Stomach (tissue), 19 donors: ENCODE measurements at places on chromosomes 12 and 14. TPM values are rescaled to one million over a fixed set of nuclear protein-coding genes. Genes with fewer than 3 reads are reported as not detected.

The PRB2 gene
- not detected for total RNA-seq

The NUP37 gene
- total RNA-seq = 76.4 TPM

The MYH6 gene
- total RNA-seq = not detected

The C14orf180 gene
- 3.8 TPM for total RNA-seq

The RNASE1 gene
- 237 TPM for total RNA-seq

The FAIM2 gene
- total RNA-seq = 2.2 TPM

The SERPINA3 gene
- 90.2 TPM for total RNA-seq

The ASB2 gene
- 39.1 TPM for total RNA-seq

The OLR1 gene
- total RNA-seq = not detected

The AMIGO2 gene
- 2.0 TPM for total RNA-seq

GRCh38 chr14:89276424-89276975 is 140.5 kb downstream of the FOXN3 start:
- DNase-seq = no peak

DNA sequence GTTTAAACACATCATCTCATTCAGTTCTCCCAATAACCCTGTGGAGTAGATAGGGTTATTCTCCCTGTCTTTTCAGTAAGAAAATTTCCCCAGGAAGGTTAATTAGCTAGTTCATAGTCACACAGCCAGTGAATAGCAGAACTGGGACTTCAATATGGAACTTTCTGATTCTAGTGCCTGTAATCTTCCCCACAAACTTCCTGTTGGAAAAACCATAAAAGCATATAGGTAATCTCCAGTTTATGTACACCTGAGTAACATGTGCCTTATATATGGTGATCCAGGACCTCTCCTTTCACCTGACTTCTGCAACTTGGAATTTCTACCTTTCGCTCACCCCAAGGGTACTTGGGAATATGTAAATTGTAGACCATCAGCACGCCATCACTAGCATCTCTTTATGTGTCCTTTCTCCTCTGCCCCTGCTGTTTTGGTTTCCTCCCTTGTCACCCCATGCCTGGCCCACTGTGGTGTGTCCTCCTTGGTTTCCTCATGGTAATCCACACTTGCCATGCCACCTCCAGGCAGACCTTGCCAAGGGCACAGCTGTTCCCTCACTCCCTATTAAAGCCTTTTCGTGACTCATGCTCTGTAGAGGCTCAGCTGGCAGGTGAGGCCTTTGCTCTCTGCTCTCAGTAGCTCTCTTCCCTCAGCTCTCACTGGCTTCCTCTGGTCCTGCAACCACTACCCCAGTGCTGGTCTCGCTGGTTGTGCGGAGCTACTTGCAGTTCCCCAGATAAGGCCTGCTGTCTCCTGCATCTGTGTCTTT is 16.7 kb downstream of the TBC1D30 start:
- no peak for DNase-seq

- no peak for DNase-seq
These were observed 624.9 kb upstream of the TBX3 start for GRCh38 chr12:115308918-115309317.

GRCh38 chr14:97178781-97179180 is 381.6 kb downstream of the VRK1 start:
- no peak for DNase-seq

GRCh38 chr12:43208627-43209026 is 343.4 kb downstream of the ADAMTS20 start:
- no peak for DNase-seq

GRCh38 chr12:128783129-128783574 is 40.6 kb downstream of the SLC15A4 start:
- DNase-seq = no peak

DNA sequence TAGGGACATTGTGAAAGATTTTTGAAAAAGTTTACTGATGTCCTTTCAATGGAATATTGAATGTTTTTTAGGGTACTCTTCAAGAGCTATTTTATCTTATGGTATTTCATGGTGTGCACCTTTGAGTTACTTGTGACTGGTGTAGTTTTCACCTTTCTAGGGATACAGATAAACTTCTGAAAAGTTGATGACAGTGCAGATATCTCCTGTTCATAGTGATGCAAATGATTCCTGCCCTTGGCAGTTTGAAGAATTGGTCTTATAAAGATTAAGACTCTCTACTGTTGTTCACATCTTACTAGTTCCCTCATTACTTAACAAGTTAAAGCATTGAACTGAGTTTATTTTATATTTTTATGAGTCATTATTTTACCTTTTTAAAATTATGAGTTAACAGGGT is 408.9 kb downstream of the TRHDE start:
- no peak for DNase-seq

- DNase-seq = no peak
These were observed 21.2 kb upstream of the MEG3 start for GRCh38 chr14:100804558-100805309.

DNA sequence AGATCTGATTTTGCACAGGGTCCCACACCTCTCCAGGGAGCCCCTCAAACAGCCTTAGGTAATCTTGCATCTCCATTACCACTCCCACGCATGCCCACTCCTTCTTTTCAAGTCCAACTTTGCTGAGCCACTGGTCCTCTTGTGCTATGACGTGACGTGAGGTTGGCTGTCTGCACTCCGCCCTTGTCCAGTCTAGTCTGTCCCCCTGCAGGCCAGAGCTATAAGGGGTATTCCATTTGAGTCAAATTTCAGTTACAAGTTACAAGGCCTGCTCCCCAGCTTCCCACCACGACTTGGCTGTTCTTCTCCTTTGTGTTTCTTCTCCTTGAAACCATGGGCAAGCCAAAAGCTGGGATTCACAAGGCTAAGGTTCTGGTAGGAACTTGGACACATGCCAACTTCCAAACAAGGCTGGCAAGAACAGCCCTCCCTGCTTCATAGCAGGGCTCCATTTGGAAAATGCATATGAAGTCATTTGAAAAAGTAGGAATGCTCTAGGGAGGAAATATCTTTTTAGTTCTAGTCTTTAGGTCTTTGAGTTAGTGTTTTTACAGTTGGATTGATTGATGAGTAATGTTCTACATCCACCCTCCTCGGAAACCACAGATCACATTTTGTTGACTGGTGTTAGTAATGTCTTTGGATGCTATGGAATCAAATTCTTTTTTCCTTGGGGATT is 49.1 kb downstream of the KCNA1 start:
- no peak for DNase-seq

DNA sequence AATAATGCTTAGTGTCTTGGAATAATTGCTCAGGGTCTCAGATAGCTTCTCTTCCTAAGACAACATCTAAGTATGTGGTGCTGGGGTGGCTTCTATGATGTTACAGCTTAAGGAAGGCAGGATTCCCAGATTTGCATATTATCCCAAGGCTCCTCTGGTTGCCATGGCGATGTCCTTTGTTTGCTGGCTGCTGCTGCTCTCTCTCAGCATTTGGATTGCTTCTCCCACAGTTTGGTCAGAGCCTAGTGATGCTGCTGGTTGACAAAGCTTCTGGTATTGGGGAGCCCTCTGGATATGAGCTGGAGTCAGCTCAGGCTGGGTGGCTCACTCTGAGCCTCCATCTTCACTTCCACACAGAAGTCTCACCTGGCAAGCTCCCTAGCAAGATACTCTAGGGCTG is 56.4 kb upstream of the FBXO33 start:
- DNase-seq = peak; percentile 65

GRCh38 chr12:124913474-124914391 is 717 bp downstream of the UBC start:
- peak; percentile 96 for DNase-seq

DNA sequence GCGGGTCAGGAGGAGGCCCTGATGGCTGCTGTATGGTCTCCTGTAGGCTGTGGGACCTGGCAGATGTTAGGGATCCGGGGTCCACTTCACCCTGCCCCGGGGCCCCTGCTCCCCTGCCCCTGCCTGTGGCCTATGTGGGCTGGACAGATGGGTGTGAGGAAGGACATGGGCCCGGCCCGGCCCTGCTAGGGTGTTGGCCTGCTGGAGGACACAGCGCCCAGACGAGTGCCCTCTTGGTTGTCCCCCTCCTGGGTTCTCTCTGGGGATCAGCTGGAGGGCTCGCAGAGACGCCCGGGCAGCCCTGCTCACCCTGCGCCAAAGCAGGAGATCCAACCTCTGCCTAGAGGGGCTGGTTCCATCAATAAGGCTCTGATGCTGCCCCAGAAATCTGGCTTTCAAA is 36.2 kb downstream of the BEGAIN start:
- no peak for DNase-seq

DNA sequence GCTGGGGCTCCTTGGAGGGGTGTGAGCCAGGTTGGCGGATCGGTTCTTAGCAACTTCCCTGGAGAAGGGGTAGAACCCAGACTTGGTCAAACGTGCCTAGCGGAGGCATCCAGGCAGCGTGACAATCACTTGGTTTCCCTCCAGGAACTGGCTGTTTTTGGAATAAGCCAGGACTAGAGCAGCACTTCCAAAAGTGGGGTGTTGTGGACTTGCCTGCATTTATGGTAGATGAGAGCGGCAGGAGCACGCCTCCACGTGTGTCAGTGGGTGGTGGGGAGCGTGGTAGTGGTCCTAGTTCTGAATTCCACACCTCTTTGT is 2.8 kb downstream of the PRMT8 start:
- DNase-seq = no peak

DNA sequence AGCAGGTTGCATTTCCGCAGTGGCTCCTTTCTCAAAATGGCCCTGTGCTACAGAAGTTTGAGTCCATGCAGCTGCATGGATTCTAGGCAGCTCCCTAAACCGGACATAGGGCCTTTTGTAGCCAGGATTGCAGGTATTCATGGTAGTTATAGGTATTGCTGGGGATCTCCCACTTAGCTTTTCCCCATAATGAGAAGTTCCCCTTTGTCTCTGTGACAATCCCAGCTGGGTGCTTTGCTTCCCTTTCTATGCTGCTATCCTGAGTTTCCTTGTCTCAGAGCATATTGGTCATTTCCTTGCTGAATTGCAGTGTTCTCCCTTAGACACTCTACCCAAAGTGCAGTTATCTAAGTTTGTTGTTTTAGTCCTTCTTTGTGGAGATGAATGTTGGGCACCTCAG is 120.9 kb upstream of the MIS18BP1 start:
- no peak for DNase-seq

- no peak for DNase-seq
These were observed 769.8 kb upstream of the MGAT4C start for GRCh38 chr12:87025976-87026375.

DNA sequence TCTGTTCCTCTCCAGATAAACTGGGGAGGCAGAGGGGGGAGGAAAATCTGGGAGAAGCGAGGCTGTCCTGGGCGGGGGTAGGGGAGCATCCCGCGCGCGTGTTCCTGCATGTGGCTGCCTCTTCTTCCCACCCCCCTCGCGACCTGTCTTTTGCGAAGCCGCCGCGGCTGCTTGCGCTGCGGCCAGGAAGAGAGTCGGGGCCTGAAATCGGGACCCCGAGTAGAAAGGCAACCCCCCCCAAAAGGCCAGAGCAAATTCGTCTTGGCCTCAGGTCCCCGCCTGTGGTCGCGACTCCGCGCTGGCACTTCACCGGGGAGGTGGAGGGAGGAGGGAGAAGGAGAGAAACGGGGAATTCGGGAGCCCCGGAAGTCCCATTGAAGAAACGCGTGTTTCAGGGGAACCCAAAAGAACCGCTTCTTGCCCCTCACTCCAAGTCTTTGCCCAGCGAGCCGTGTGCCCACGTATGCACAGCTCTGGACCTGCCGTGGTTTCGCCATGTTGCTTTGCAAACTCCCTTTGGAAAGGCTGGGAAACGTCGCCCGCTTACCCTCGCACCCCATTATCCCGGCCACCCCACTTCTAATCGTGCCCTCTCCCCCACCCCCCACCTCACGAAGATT is 944 bp downstream of the CCND2 start:
- DNase-seq = no peak

- DNase-seq = no peak
These were observed 6.8 kb downstream of the FAM216A start for GRCh38 chr12:110475426-110475825.

- no peak for DNase-seq
These were observed 10.2 kb downstream of the SCN8A start for GRCh38 chr12:51601241-51601640.

GRCh38 chr12:106594447-106594846 is 11.6 kb downstream of the RFX4 start:
- peak; percentile 5 for DNase-seq

DNA sequence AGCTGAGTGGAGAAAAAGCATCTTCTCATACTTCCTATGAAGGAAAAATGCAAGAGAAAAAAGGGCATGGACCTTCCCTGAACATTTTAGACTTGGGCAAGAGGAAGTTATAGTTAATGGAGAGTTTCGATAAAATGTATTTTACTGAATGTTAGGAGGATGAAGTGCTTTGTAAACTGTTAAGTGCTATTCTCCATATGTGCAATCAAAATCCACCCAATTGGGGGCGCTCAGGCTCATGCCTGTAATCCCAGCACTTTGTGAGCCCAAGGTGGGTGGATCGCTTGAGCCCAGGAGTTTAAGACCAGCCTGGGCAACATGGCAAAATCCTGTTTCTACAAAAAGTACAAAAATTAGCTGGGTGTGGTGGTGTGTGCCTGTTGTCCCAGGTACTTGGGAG is 1.9 kb upstream of the CNPY2 start:
- DNase-seq = no peak

DNA sequence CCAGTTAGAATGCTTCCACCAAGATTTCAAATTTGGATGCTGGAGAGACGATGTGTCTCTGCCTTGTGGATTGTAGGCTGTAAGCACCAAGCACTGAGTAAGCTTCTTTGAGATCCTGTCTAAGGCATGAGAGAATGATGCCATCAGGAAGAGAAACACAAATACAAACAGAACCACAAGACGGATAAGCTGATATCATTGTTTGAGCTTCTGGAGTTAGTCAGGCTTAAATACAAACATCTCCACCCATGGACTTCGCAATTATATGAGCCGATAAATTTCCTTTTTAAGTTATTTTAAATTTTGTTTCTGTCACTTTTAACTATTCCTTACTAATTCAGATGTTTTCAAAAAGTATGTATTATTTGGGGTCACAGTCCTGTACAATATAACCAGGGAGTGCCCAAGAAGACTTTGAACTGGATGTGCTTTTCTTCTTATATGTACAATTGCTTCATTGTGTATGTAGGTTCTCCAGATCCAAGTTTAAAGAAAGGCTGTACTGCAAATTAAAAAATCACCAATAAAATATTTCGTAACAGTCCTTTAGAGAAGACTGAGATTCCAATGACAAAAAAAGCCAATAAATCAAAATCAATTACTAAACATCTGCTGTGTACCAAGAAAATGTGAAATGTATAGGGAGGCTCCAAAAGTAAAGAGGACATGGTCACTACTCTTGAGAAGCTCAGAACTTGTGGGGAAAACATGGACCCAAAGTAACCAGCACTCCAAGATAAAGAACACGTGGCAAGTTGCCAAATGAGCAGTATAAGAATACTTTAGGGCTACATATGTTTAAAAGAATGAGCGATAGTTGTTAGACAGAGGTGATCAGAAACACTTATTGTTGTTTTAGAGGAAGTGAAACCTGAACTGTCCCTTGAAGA is 274.1 kb downstream of the ADAMTS20 start:
- no peak for DNase-seq

- peak; percentile 69 for DNase-seq
These were observed 48.1 kb downstream of the KDM2B start for GRCh38 chr12:121532503-121533393.

GRCh38 chr12:34294671-34295365 is 272.5 kb downstream of the ALG10 start:
- no peak for DNase-seq

DNA sequence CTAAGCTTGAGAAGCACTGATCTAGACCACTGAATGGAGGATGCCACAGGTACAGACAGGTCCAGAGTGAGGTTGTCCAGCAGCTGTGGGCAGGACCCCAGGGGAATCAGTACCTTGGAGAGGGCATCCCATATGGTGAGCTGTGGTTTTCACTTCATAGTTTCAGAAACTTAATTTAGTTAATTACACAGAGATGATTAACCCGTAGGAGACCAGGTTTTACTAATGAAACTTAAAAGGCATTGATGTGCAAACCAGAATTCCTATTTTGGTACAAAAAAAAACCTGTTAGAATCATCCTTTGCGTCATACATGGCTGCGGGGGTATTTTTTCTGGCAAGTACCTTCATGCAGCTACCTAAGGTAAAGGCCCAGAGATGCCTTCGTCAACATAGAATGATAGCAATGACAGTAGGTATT is 159.3 kb downstream of the DACT1 start:
- DNase-seq = peak; percentile 46
